ENCODE measurements at places on chromosomes 13 and 19.

DNA sequence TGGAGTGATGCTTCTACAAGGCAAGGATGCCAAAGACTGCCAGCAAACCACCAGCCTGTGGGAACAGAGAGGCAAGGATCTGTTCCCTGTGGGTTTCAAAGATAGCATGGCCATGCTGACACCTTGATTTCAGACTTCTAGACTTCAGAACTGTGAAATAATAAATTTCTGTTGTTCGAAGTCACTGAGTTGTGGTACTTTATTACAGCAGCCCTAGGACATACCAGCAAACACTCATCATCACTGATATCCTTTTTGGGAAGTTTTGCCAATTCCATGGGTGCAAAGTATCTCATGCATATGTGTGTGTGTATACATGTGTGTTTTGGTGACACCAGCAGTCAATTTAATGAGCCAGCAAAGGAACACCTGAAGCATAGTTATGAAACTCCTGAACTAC lies 21.0 kb downstream of the LMO7 start:
- no peak for DNase-seq

GRCh38 chr19:51368366-51369282 lies at the start of gene CLDND2:
TSS of gene CLDND2 (minus strand) at chr19:51369003. CDS start at chr19:51368577, 426 bp downstream.
- peak; percentile 48 for DNase-seq

- DNase-seq = no peak
Measured at GRCh38 chr13:28316836-28317235, 178.1 kb downstream of the FLT1 start.

- DNase-seq = no peak
Measured at GRCh38 chr19:13031917-13032623, 36.8 kb downstream of the NFIX start.

- no peak for DNase-seq
Measured at GRCh38 chr13:97809576-97809975, 143.9 kb upstream of the IPO5 start.

- no peak for DNase-seq
Measured at GRCh38 chr13:102286326-102286725, 115.5 kb downstream of the FGF14 start.

DNA sequence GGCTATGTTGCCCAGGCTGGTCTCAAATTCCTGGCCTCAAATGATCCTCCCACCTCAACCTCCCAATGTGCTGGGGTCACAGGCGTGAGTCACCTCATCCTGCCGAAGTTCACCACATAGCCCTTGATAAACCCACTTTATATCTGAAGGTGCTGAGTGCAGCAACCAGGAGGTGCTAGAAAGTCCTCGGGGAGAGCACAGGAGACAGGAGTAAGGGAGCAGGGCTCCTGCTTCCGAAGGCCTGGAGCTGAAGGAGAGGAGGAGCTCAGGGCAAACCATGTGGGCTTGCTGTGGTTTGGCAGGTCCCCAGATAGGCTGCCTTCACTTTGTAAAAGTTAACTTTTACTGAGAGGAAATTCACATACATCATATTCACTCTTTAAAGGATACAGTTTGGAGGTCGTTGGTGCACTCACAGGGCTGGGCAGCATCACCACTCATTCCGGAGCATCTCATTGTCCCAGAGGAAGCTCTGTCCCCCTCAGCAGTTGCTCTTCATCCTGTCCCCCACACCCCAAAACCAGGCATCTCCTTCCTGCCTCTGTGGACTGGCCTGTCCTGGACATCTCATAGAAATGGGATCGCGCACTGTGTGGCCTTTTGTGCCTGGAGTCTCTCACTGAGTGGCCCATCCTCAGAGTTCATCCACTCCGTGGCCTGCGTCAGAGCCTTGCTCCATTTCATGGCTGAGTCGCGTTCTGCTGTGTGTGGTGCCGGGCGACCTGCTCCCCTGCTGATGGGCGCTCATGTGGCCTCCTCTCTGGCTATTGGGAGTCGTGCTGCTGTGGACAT lies 49.5 kb downstream of the KDM4B start:
- DNase-seq = no peak

GRCh38 chr19:58007285-58007684 lies 4.7 kb upstream of the ZNF606 start:
- DNase-seq = no peak

- DNase-seq = no peak
Measured at GRCh38 chr13:76879883-76880270, 6.3 kb downstream of the KCTD12 start.

DNA sequence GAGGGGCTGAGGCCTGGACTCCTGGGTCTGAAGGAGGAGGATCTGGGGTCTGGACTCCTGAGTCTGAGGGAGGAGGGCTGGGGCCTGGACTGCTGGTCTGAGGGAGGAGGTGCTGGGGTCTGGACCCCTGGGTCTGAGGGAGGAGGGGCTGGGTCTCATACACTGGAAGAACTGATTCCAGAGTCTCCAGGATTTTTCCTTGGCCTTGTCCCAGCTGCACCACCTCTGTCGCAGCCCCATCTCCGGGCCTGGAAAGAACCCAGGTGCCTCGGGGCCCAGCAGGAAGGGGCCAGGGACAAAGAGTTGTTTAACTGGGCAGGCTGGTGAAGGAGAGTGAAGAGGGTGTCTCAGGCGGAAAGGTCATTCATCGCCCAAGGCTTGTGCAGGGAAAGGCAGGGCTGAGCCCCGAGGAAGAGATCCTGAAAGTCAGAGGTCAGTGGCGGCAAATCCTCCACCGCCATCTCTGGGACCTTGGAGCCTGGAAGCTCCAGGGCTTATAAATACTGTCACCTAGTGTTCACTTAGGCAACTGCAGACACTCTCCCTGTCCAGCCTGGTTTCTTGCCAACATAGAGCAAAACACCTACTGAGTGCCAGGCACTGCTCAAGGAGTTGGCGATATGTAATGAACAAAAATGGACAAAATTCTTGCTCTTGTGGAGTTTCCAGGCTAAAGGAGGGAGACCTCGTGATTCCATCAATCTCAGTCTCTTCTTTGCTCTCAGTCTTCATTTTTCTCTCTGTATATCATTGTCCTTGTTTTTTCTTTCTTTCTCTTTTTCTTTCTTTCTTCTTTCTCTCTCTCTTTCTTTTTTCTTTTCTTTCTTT lies 4.4 kb upstream of the KCNN4 start:
- no peak for DNase-seq

GRCh38 chr19:2454962-2455850 lies 1.6 kb downstream of the LMNB2 start:
- DNase-seq = no peak

- DNase-seq = no peak
Measured at GRCh38 chr13:94243551-94243950, 235.9 kb downstream of the DCT start.

- peak; percentile 91 for DNase-seq
Measured at GRCh38 chr19:39428283-39429112, 7.3 kb downstream of the RPS16 start.

DNA sequence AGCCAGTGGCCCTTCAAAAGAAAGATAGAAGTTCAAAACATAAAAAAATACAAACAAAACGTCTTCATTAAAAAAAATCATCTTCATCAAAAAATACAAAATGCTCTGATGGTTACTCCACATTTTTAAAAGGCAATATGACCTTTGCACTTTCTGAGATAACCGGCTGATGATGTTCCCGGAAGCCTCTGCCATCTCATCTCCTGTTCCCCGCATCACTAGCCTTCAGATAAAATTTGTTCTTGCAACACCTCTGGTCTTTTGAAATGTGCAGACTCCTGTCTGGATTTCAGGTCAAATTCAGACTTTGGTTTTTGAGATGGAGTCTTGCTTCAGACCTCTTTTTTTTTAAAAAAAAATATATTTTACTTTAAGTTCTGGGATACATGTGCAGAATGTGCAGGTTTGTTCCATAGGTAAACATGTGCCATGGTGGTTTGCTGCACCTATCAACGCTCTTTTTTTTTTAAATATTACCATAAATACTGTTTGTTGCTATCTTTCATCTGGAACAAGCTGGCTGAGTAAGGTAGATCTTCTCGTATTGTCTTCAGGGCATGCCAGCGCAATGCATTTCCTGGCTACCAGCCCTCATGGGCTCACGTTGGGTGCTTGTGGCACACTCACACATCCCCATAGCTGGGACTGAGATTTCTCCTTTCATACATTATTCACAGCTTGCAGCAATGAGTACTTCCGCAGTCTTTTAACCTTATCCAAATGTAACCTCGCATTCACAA lies 418.9 kb upstream of the ARGLU1 start:
- DNase-seq = no peak

DNA sequence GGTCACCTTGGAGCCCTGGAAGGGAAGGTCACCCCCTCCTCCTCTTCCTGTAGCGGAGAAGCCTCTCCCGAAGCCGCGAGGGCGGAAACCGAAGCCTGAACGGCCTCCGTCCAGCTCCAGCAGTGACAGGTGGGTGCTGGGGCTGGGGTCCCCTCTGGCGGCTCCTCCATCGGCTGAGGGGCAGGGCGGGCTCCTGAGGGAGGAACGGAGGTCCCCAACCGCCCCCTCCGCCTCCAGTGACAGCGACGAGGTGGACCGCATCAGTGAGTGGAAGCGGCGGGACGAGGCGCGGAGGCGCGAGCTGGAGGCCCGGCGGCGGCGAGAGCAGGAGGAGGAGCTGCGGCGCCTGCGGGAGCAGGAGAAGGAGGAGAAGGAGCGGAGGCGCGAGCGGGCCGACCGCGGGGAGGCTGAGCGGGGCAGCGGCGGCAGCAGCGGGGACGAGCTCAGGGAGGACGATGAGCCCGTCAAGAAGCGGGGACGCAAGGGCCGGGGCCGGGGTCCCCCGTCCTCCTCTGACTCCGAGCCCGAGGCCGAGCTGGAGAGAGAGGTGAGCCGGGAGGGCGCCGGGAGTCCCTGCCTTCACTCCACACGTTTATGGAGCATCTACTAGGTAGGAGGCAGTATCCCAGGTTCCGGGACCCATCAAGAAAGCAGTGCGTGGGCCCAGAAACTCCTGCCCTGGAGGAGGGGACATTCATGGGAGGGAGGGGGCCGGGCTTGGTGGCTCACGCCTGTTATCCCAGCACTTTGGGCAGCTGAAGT lies 22.0 kb downstream of the HDGFL2 start:
- no peak for DNase-seq

- DNase-seq = no peak
Measured at GRCh38 chr13:94433055-94433961, 46.2 kb downstream of the DCT start.

DNA sequence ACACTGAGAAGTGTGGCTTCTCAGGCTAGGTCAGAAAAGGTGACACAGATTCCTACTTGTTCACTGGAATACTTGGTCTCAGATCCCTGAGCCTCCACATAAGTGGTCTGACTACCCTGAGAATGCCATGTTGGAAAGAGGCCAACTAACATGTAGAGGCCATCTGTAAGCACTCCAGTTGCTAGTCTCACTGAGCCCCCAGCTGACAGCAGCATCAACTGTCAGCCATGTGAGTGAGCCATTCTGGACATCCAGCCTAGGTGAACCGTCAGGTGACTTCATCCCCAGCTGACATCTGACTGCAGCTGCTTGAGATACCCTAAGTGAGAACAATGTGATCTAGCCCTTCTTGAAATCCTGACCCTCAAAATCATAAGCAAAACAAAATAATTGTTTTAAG lies 18.1 kb upstream of the ARL11 start:
- DNase-seq = no peak

GRCh38 chr19:14718522-14719116 lies 28.8 kb downstream of the ZNF333 start:
- no peak for DNase-seq

- no peak for DNase-seq
Measured at GRCh38 chr13:76939215-76939614, 9.1 kb upstream of the ACOD1 start.

Data from ovary (tissue), 10 donors.